Skeletal muscle tissue (tissue), 5 donors: ENCODE measurements at places on chromosomes 3 and 15. TPM values are rescaled to one million over a fixed set of nuclear protein-coding genes. Genes with fewer than 3 reads are reported as not detected.

The LHFPL4 gene
- not detected for total RNA-seq

The GOLGA8O gene
- total RNA-seq: 1.6 TPM

The COLQ gene
- 14.1 TPM for total RNA-seq

The SH2D7 gene
- not detected for total RNA-seq

The PIF1 gene
- total RNA-seq: 2.1 TPM

The DISP2 gene
- under 0.01 TPM for total RNA-seq

The PRSS50 gene
- not detected for total RNA-seq

The DGKG gene
- 2.6 TPM for total RNA-seq

The ANKRD63 gene
- not detected for total RNA-seq

The GRK7 gene
- not detected for total RNA-seq

The GUCA1C gene
- total RNA-seq: not detected

The MYZAP gene
- total RNA-seq: 2.6 TPM

The ZBTB47 gene
- total RNA-seq: 21.4 TPM

The DNAJB11 gene
- 24.5 TPM for total RNA-seq

The ADGRG7 gene
- not detected for total RNA-seq

The TRPM1 gene
- total RNA-seq: not detected

The PCSK6 gene
- total RNA-seq: 11.5 TPM
